ENCODE measurements at places on chromosomes 12 and 14.

GRCh38 chr14:63431466-63431865 is 111.7 kb downstream of the PPP2R5E start:
- no peak for DNase-seq

DNA sequence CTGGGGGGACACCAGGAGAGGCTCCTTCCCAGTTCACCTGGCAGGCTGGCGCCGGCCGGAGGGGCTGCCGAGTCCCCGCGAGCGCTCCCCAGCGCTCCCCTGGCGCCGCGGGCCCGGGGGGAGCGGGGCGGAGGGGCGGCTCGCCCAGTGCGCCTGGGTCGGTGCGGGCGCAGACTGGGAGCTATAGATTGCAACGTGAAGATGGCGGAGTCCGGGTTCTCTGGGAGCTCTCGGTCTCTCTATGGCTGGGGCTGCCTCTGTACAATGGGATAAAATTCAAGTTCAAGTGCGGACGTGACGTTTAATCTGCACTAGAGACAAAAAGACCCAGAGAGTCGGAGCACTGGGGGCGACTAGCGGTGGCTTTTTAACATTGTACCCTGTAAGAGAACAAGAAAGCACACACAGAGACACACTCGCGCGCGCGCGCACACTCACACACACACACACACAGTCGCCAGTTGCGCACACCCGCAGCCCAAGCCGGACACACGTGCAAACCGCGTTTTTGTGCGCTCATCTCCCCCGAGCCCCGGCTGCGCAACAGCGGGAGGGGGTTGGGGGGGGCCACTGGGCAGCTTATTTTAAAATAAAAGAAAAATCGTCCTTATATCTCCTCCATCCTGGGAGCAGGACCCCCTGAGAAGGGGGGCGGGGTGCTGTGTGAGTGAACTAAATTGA is at the start of gene BCL11B:
Gene BCL11B, minus strand, starts transcription at position 247 of the 681 bp plus-strand sequence. CDS start 979 bp downstream, outside the sequence.
- DNase-seq, result peak; percentile 86

GRCh38 chr14:76081642-76082041 is 70.1 kb upstream of the GPATCH2L start:
- no peak for DNase-seq

DNA sequence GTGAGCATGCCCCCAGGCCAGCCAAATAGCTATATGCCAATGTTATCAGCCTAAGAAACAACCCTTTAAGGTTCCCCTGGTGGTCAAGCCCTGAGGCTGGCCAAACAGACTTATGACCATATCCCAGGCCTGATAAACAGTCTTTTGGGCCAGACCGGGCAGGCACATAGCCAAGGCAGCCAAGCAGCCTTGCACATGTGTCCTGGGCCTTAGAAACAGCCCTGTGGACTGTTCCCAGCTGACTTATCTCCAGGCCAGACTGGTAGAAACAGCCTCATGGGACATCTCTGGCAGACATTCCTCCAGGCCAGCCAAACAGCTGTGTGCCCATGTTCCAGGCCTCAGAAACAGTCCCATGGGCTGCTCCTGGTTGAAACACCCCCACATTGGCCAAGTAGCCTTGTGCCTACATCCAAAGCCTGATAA is 295.0 kb upstream of the MGAT4C start:
- no peak for DNase-seq

DNA sequence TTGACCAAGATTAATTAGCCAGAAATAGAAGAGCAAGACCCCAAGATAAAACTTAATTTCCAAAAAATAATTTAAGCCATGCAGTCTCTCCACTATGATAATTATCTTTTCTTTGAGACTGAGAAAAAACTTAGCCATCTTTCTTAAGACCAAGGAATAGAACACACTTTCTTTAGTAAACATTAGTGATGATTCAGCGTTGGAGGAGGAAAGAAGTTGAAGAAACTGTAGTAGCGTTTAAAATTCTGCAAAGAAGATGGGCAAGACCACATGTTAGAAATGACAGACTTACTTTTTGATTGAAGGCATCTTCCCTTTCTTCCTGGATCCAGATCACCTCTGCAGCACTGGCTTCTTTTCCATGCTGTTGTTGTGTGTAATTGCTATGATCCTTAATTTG is 124.8 kb upstream of the RASSF8 start:
- DNase-seq, result no peak

DNA sequence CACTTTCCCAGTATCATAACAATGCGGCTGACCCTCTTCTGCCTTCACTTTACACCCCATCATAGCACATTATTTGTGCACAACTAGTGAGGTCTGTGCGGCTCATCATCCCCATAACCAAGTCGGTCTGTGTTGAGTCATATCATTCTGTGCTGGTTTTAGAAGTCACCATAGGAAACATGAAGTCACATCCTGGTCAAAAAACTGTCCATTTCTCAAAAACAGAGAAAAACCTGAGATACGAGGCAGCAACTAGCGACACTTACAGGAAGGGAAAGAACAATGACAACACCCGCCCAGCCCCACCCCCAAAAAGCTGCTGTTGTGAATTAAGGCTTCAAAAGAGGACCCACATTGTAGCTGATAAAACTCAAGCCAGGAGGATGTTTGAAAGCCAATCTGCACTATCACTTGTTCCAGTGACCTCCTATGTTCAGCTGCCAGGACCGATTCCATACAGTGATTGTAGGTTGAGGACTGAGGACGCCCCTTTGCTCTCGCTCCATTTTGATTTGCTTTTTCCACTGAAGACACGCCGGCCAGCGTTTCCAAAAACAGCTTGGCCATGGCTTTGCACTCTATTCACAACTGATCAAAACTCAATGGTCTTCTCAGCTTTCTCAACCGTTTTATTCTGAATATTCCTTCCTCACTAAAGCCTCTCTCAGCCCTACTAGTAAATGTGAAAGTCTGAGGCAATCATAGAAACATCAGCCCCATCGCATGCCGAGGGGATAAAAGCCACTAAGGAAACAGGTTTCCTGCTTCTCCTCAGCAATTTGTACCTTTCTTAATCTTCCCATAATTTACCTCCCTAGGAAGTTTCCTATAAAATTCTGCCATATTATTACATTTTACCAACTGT is 87.5 kb downstream of the DUSP16 start:
- DNase-seq, result no peak

- no peak for DNase-seq
Observed at GRCh38 chr14:106417224-106418049, 891.1 kb downstream of the TMEM121 start.

- no peak for DNase-seq
Observed at GRCh38 chr14:73457924-73458182, 493 bp downstream of the NUMB start.
